Activated T-cell treated with anti-CD3 and anti-CD28 coated beads for 48 hours (primary cell): ENCODE measurements at places on chromosomes 12 and 14.

GRCh38 chr12:94862421-94862820, 141.1 kb downstream of the NDUFA12 start:
- no peak for DNase-seq

- DNase-seq = no peak
Observed at GRCh38 chr14:92564344-92565039, 50.9 kb downstream of the RIN3 start.

DNA sequence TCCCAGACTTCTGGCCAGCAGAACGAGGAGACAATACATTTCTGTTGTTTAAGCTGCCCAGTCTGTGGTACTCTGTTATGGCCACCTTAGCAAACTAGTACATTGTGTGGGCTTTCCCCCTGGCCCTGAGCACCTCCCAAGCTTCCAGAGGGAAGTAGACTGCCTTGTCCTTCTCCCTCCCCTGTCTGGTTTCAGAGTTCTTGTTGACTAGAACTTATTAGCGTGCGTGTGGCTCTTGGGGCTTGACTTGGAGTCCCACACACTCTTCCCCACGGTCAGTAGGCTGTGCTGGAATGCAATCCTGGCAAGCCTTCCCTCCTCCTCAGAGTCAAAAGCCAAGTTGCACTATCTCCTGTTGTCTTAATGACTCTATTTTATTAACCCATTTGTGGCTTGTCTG, 27.7 kb downstream of the FBLN5 start:
- DNase-seq = no peak

DNA sequence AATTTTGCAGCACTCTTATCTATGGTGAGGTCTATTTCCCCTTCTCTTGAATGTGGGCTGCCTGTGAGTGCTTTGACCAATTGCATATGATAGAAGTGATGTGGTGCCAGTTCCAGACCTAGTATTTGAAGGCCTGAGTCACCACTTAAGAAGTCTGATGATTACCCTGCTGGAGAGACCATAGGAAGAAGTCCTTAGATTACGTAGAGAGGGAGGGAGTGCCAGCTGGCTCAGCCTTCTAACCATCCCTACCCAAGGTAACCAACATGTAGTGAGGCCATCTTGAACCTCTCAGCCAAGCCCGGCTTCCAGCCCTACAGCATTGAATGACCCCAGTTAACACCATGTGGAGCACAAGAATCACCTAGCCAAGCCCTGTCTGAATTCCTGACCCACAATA, 166.9 kb downstream of the NELL2 start:
- no peak for DNase-seq

DNA sequence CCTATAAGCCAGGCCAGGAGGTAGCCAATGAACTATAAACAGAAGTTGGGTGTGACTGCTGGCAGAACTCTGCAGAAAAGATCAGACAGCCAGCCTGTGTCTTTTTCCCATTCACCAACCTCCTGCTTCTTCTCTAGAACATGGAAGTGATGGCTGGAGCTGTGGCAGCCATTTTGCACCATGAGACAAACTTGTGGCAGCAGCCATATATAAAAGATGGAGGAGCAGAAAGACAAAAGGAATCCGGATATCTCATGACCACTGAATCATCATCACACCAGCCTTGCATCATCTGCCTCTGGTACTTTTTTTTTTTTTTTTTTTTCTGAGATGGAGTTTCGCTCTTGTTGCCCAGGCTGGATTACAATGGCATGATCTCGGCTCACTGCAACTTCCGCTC, 8.7 kb downstream of the BEGAIN start:
- no peak for DNase-seq
